ACHN (cell line): ENCODE measurements at places on chromosomes 1 and 21.

DNA sequence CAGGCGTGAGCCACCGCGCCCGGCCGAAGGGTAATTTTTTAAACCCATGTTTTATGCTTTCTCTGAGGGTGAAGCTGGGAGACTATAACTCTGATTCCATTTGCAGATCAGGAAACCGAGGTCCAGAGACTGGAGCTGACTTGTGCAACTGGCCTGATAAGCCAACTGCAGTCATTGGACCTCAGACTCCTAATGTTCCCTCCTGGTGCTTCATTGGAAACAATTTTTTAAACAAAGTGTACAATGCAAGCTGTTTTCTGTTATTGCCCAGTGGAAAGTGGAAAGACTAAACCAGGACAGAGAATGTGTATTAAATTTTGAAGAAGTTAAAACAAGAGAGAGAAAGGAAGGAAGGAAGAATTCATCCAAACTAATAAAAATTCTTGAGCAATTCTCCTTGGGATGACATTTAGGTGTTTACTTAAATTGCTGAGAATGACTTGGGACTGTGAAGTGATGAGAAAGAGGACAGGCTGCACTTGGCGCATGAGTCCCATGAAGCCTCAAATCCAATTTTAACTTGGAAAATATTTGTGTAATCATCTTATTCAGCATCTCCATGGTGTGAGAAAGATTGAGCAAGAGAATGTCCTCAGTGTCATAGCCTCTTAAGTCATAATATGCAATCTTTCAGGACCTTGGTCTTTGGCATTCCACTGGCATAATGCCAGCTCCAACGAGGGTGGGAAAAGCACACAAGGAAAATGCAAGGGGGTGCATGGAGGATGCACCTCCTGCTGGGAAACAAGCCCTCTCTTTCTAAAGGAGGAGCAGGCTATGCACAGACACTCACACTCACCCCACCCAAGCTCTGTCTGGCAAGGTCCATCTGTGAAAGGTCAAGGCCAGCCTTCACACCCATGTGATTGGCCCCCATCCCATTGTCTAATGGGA, 342.0 kb downstream of the SIPA1L2 start:
- no peak for DNase-seq

DNA sequence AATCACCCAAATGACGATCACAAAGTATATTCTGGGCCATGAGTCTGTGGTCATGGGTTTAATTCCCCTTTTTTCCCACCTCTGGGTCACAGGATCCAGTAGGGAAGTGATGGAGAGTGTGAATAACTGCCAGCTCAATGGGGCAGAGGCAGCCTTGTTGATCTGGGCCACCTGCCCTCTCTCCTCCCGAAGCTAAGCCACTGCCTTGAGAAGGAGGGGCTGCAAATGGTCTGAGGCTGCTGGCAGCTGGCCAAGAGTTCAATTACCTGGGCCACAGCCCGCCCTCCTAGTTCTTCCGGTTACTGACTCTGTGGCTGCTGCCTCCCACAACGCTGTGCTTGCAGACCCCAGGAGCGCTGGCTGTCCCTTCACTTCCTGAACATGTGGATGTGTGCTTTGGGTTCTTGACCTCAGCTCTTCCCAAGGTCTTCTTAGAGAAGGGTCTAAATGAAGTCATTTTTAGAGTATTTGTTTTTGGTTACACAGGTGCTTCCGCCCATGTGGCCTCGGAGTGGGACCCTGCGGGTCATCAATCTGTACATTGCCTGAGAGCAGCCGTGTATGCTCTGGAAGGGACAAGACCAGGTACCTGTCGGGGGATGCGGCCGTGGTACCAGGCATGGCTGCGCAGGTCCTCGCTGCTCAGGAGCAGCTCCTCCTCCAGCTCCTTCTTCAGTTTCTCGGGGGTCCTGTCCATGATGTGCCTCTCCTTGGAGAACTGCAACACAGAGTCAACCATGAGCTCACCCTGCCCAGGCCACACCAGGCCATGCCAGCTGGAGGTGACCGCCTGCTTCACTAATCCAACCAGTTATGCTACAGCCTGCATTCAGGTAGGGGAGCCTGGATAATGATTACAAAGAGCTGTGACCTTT, 89.7 kb downstream of the BCAR3 start:
- DNase-seq, result peak; percentile 42

DNA sequence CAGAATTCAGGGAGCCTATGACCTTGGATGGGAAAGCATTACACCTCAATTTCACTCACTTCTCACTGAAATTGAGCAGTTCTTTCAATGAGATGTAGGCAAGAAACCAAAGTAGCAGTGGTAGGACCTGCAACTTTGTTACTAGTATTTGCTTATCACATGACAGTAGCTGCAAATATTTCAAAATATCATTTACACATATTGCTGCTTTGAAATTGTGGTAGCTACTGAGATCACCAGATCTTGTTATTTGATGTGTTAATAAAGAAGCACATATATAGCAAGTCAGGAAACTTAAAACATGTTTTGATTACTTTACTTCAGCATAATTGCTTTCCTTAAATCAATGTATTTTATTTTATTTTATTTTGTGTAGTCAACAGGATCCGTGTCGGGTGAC, 12.9 kb downstream of the LDLRAD2 start:
- DNase-seq, result no peak

GRCh38 chr1:86687595-86687994, 16.8 kb upstream of the SH3GLB1 start:
- DNase-seq, result peak; percentile 18

- no peak for DNase-seq
Observed at GRCh38 chr1:16111771-16112595, 38.5 kb upstream of the FAM131C start.

- DNase-seq, result no peak
Observed at GRCh38 chr1:221555689-221556433, 186.0 kb downstream of the DUSP10 start.

DNA sequence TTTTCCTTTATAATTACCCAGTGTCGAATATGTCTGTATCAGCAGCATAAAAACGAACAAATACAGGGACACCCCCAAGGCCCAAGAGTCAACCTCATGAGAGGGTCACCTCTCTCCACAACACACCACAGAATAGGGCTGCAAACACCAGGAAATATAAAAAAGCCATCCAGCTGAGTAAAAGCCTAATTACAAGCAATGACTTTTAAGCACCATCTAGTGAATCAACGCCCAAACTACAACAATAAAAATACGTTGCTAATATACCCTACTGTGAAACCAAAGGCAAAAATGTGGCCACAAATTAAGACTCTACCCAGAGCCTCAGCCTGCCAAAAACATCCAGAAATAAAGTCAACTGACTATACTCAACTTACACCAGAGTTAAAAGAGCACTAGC, 817.9 kb upstream of the NEGR1 start:
- DNase-seq, result no peak

DNA sequence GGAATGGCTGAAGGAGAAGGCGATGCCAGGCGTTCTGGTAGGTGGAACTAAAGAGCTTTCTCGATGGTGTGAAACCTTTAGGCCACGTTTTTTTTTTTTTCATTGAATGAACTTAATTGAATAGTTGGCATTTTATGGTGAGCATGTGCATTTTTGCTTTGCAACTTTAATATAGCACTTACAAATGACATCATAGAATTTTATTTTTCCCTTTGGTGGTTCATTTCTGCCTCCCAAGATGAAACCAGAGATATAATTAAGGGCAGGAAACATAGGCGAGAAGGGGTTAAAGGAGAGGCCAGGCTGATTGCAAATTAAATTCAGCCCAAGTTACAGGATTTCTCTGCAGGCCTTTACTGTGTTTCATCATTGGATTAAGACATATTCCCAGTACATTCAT, 85.5 kb upstream of the L1TD1 start:
- no peak for DNase-seq

- no peak for DNase-seq
Observed at GRCh38 chr21:22965455-22966135, 1967.4 kb downstream of the NCAM2 start.

DNA sequence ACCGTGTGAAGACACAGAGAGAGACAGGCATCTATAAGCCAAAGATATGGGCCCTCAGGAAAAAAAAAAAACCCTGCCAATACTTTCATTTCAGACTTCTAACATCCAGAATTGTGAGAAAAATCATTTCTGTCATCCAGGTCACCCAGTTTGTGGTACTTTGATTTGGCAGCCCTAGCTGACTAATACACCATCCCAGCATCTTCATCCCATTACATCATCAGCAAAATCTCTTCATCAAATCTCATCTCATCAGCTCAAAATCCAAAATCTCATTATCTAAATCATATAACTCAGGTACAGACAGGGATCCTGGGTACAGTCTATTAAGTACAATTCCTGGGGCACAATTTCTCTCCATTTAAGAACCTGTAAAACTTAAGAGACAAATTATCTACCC, 51.9 kb upstream of the GJA8 start:
- no peak for DNase-seq

- no peak for DNase-seq
Observed at GRCh38 chr1:93961906-93962305, 52.7 kb upstream of the GCLM start.

DNA sequence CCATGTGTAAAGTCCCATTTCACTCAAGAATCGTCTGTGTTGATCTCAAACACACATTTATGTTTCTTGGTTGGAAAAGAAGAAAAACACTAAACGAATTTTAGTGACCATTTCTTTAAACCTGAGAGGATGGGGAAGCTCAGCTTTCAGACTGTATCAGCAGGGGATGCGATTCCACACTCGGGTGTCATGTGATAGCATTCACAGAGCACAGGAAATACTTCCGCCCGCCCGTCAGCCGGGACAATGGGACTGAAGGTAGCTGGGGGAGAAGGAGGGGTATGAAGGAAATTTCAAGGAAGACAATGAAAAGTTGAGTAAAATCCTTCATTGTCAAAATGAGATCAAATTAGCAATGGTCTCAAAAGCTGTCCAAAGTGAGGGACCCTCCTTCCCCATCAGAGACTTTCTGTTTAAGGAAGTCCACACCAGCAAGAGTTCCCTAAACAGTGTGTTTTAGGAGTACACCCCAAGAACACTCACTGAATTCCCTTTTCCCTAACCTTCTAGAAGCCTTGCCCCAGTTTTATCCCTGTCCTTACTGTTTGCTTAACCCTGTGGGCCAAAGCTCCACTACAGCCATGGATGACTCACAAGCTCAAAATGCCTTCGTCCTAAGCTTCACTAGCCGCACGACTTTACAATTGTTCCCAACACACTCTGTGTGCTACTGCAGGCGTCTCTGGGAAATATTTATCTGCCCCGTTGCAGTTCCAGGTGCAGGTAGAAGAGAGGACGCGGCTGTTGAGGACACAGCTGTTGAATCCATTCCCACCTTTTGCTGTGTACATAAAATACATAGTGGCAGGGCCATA, 51.4 kb upstream of the SIM2 start:
- peak; percentile 40 for DNase-seq

DNA sequence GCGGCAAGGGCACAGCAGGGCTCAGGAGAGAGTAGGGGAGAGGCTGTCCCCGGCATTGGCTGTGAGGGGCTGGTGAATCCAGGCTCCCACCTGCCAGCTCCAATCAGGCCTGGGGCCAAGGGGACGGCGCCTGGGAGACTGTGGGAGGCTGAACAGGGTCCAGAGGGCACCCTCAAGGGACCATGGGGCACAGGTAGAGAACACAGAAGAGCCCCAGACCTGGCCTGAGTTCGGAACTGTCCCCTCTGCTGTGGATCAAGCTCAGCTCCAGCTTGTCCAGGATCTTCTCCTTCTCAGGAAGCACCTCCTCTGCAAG, 67.0 kb downstream of the KCNAB2 start:
- DNase-seq, result no peak
